Dermis microvascular lymphatic vessel endothelial cell (primary cell): ENCODE measurements at places on chromosomes 1 and 21. TPM values are rescaled to one million over a fixed set of nuclear protein-coding genes. Genes with fewer than 3 reads are reported as not detected.

The SPRR2B gene
- total RNA-seq, result not detected in 2 replicates

The KRTAP6-3 gene
- not detected in 2 replicates for total RNA-seq

The ADCY10 gene
- under 0.01 and 0.13 TPM in 2 replicates for total RNA-seq

The LYPD8 gene
- not detected in 2 replicates for total RNA-seq

The IQCC gene
- 0.90 and 1.0 TPM in 2 replicates for total RNA-seq

The USH2A gene
- not detected in 2 replicates for total RNA-seq

The AQP10 gene
- not detected in 2 replicates for total RNA-seq

The NBL1 gene
- 91.4 and 236 TPM in 2 replicates for total RNA-seq

The ANKRD65 gene
- 0.25 and 0.26 TPM in 2 replicates for total RNA-seq

The HMCN1 gene
- total RNA-seq, result 4.0 and 21.5 TPM in 2 replicates

The SMPDL3B gene
- total RNA-seq, result 0.26 and 0.89 TPM in 2 replicates

The SRSF10 gene
- total RNA-seq, result 59.6 and 67.9 TPM in 2 replicates

The LCE1C gene
- not detected in 2 replicates for total RNA-seq

The POU3F1 gene
- under 0.01 TPM in 1 of 2 replicates, not detected in the other for total RNA-seq

The FMO4 gene
- 0.51 and 0.63 TPM in 2 replicates for total RNA-seq

The ETV3L gene
- total RNA-seq, result under 0.01 TPM in 1 of 2 replicates, not detected in the other
